ENCODE measurements at places on chromosomes 3 and 15.

GRCh38 chr3:66856533-66856932 is 141.6 kb upstream of the KBTBD8 start:
- DNase-seq: no peak

DNA sequence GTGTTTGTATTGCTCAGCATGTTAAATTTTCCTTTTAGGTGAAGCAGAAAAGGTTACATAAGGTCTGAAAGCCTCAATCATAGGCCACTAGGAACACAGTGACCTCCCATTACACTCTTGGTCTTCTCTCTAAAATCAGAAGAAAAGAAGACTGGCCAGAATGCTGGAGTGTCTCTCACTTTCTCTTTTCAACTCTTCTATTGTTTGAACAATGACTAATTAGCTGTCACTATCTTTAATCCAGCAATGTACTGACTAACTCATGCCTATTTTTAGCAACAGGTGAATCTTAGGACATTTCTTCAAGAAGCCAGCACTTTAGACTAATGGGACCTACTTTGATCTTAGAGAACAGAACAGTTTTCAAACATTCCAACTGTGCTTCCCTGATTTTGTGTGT is 142.8 kb downstream of the TGFBR2 start:
- DNase-seq: no peak

- DNase-seq: no peak
Measured at GRCh38 chr3:155745795-155746550, 1.1 kb upstream of the PLCH1 start.

- no peak for DNase-seq
Measured at GRCh38 chr3:54279005-54279583, 156.7 kb downstream of the CACNA2D3 start.

- no peak for DNase-seq
Measured at GRCh38 chr3:126544596-126545281, 14.0 kb downstream of the C3orf22 start.

DNA sequence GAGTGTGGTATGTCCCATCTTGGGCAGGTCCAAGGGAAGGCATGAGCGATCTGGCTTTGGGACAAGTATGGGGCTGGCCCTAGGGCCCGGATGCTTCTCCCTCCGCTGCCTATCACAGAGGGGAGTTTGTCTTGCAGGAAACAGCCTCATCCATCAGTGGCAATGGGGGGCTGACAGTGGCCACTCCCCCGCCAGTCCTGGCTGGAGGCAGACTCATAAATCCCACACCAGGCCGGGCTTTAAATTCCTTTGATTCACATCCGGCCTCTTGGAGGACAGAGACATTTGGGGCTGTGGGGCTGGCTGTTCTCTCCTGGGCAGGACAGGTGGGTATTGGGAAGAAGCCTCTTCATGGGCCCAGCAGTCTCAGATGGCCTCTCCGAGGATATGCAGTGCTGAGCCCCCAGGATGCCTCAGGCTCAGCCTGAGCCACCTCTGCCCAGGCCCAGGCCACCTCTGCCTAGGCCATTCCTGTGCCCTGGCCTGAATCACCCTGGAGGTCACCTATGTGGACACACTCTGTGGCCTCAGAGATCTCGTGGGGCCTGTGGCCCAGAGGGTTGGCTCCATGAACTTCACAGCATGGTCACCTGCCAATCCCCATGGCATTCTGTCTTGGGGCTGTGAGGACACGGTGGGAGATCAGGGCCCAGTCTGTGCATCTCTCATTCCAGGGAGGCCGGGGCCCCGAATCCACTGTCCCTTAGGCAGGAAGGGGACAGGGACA is 84.2 kb upstream of the GOLGA6L4 start:
- no peak for DNase-seq

- DNase-seq: no peak
Measured at GRCh38 chr3:9791790-9792404, 376 bp downstream of the TADA3 start.

GRCh38 chr15:39530480-39531342 is 50.2 kb upstream of the THBS1 start:
- no peak for DNase-seq

DNA sequence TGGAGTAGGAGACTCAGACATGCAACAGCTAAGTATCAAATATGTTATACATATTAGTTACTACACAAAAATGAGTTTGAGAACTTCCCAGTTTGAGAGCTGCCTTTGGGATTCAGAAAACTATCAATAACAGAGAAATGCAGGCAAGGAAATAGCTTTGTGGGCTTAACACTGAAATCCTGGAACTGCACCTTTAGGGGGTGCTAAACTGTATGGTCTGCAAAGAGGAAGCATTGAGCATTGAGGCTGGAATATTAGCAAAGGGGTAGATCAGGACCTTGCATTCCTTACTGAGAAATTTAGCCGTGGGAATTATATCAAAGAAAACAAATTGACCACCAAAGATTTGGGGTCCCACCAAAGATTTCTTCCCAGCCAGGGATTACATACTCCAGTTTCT is 580.0 kb downstream of the ZNF385D start:
- DNase-seq: no peak

- DNase-seq: no peak
Measured at GRCh38 chr3:190249414-190249813, 72.8 kb downstream of the CLDN1 start.

- no peak for DNase-seq
Measured at GRCh38 chr3:164004205-164004604, 1074.1 kb downstream of the SI start.

DNA sequence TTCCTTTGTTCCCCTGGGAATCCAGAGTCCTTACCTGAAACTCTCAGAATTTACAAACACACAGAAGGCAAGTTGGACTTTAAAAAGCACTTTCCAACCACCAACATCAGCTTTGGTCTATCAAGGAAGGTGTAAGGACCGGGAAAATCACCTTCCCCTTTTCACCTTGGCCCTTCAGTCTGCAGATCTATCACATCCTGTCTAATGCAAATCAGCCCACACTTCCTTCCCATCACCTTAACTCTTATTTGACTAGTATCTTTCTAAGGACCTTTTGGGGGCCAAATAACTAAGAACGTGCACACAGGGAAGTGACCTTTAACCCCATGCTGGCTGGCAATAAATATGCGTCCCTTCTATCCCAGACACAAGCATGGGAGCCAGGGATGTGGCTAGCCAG is 320.6 kb downstream of the ARRDC4 start:
- DNase-seq: no peak

DNA sequence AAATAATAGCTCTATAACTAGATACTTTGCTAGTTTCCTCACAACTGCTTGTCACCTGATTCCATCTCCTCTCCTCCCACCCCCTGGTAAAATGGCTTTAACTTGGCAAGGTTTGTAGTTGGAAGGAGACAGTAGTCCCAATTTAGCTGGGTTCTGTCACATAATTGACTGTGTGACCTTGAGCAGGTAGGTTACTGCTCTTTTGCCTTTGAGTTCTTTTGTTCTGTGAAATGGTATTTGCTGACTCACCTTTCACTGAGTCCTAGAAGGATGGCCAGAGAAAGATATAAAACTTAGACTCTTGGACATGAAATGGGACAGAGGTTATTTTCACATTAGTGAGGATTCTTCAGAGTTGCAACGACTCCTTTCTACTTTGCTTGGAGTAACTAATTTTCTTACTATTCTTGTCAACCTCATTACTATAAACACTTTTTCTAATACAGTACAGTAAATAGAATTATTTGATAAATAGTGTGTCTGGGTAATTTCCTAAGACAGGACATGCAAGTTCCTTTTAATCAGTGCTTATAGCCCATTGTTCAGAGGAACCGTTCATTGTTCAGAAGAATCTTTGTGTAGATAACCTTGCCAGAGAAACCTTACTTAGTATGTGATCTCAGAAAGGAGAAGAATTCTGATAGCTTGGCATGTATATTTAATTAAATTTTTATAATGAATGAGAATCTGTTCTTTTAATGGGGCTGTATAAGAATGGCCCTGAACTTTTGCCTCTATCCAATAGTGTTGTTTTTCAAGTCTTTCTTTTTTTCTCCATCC is 14.3 kb downstream of the AKAP13 start:
- DNase-seq: no peak

GRCh38 chr15:28975766-28976179 is 90.0 kb downstream of the APBA2 start:
- DNase-seq: peak; percentile 64

DNA sequence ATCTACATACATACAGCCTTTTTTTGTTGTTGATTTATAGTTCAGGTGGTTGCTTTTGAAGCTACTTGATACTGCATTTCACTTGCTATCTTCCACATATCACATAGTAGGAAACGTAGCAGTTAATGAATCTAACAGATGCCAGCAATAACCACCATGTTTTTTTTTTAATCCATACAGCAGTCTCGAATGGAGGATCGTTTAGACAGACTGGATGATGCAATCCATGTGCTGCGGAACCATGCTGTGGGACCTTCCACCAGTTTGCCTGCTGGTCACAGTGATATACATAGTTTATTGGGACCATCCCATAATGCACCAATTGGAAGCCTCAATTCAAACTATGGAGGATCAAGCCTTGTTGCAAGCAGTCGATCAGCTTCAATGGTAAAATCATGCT is 123.2 kb upstream of the CGNL1 start:
- no peak for DNase-seq

- no peak for DNase-seq
Measured at GRCh38 chr15:86157606-86158293, 78.1 kb downstream of the AGBL1 start.

- no peak for DNase-seq
Measured at GRCh38 chr15:67840749-67841512, 1.1 kb upstream of the RNU6-1 start.

- DNase-seq: no peak
Measured at GRCh38 chr3:149407898-149408297, 30.4 kb upstream of the TM4SF1 start.

DNA sequence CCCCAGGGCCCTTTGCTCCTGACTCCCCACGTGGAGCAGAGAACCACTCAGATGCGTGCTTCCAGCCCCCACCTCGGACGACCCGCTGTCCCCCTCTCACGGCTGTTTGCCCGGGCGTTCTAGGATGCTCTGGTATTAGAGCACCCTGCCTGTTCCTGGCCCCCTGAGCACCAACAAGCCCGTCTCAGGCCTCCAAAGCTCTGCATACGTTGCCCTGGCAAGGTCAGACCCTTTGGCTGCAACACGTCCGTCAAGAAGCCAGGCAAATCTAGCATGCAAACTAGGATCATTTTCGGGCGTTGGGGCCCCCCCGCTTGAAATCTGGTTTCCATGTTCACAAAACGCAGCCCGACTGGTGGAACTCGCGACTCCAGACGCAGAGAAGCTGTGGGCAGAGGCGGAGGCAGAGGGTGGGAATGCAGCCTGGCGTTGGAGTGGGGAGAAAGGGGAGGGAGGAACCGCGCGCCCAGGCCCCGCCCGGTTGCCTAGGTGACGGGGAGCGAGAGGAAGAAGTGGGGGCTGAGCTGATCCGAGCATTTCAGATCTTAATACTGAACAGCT is 86.2 kb upstream of the PIAS1 start:
- no peak for DNase-seq

- no peak for DNase-seq
Measured at GRCh38 chr3:63069806-63070475, 194.7 kb upstream of the CADPS start.

DNA sequence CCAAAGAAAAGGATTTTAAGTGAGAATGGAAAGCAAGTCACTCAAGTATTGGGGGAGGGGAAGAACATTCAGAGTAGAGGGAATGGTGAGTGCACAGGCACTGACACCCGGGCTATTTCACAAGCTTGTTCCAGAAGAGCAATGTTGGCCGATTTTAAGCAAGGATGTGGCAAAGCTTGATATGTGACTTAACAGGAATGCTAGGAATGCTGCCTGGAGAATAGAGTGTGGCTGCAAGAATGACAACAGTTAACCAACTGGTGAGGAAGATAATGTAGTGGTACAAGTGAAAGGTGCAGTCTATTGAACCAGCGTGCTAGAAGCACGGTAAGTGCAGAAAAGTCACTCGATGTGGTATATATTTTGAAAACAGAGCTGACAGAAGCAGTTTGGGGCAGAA is 6.2 kb upstream of the CCDC80 start:
- no peak for DNase-seq

- DNase-seq: no peak
Measured at GRCh38 chr3:134326760-134327593, 47.3 kb downstream of the AMOTL2 start.

GRCh38 chr3:181017690-181018089 is 28.2 kb upstream of the DNAJC19 start:
- DNase-seq: no peak

GRCh38 chr3:127354761-127355160 is 66.9 kb upstream of the PRR20G start:
- DNase-seq: no peak

GRCh38 chr3:180690061-180690460 is 10.8 kb upstream of the CCDC39 start:
- DNase-seq: no peak

DNA sequence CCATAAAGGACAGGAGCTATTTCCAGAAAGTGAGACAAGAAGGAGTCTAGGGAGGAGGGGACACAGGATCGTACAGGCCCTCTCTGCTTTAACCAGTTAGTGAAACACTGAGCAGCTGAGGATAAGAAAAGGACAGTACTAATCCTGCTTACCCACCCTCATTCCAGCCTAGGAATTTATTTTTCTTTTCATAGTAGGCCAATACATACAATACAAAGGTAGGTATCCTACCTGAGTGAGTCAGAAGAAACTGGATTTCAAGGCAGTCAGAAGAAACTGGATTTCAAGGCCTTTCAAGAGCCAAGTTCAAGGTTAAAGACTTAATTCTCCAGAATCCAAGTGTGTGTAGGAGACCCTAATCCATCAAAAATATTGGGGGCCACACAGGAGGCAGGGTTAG is 65.3 kb downstream of the EOMES start:
- no peak for DNase-seq

DNA sequence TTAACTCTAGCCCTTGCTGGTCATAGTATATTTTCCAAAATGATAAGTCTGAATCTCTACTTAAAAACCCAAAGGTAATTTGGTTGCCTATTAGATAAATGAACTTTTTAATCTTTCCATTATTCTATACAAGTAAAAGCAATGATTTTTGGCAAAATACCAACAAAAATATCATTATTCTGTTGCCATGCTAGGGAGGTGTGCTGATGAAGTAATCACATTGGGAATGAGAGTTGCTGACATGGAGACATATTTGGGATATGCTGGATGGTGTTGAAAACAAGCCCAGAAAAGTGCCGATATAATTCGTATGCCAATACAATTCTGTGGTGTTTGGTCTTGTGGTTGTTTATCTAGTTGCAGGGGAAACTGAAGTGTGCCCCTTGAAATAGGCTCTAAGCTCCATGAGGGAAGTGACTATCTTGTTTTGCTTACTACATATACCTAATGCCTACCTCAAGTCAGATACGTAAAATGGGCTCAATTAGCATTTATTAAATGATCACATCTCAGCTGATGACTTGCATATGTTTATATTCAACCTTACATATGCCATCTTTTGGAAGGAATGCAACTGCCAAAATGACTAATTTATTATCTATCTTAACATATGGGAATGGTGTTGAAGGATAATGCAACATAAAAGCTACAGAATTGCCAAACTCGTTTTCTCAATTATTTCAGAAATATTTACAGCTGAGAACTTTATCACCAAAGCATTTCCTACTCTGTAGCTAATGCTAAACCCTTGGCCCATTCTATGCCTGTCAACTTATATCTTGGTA is 5.8 kb downstream of the TOPBP1 start:
- DNase-seq: no peak

DNA sequence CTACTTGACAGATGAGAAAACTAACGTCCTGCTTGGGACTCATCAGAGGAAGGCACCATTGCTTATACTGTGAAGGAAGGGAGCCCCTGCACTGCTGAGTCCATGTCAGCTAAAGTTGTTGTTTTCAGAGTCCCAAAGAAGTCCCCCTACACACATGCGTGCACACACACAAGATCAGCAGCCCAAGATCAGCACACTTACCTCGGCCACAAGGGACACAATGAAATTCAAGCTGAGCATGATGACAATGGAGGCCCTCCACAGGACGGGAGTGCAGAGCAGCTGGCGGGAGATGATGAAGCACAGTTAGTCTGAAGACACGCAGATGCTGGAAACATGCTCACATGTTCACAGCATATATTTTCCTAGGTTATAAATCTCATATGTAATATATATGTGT is 28.6 kb upstream of the ATP13A5 start:
- DNase-seq: no peak

All from T follicular helper cell (primary cell).